ENCODE measurements at places on chromosomes 16 and 17.

DNA sequence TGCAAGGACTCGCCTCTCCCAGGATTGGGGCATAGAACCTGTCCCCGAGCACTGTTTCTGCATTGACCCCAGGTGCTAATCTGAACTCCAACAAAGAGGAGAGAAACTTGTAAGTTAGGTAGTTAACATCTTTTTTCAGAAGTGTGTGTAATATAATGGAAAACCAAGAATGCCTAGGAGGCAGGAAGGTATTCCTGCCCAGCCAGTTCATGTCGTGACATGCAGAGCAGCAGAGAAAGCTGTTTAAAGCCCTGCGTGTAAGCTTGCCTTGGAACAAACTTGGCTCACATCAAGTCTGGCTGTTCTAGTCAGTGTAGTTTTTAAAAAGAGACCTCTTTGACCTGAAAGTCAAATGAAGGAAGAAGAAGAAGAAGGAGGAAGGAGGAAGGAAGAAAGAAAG, 2.1 kb upstream of the GNA13 start:
- no peak for DNase-seq

DNA sequence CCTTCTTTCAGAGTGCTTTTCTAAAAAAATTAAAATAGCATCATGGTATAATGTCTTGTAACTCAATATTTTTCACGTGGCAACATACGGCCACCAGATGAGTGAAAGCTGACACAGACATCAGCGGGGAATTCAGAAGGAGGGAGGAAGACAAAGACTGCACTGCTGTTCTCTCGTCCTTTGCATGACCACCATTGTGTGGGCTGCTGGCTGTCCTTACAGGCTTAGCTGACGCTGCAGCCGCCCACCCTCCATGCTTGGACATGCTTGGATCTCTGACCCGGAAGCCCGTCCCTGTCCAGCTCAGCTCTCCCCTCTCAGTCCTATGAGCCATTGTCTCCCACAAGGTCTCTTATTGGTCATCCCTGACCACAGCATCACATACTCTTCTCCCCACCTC, 11.4 kb upstream of the MLYCD start:
- DNase-seq, result no peak

- DNase-seq, result no peak
Observed at GRCh38 chr17:75549246-75550138, 24.0 kb downstream of the LLGL2 start.

DNA sequence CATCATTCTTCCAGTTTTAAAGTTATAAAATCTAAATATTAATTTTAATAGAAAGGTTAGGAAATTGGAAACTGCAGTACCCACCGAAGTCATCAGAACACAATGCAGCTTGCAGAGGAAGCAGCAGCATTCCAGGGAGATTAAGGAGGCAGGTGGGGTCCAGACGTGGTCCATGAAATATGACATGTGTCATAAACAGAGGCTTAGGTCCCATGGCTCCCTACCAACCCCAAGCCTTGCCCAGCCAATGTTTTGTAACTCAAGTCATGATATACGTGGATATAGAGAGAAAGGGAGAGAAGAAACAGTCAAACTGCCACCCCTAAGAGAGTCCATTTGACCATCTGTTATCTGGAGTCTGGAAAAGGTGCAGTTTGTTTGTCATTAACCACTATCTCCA, 670.0 kb downstream of the TOX3 start:
- no peak for DNase-seq

DNA sequence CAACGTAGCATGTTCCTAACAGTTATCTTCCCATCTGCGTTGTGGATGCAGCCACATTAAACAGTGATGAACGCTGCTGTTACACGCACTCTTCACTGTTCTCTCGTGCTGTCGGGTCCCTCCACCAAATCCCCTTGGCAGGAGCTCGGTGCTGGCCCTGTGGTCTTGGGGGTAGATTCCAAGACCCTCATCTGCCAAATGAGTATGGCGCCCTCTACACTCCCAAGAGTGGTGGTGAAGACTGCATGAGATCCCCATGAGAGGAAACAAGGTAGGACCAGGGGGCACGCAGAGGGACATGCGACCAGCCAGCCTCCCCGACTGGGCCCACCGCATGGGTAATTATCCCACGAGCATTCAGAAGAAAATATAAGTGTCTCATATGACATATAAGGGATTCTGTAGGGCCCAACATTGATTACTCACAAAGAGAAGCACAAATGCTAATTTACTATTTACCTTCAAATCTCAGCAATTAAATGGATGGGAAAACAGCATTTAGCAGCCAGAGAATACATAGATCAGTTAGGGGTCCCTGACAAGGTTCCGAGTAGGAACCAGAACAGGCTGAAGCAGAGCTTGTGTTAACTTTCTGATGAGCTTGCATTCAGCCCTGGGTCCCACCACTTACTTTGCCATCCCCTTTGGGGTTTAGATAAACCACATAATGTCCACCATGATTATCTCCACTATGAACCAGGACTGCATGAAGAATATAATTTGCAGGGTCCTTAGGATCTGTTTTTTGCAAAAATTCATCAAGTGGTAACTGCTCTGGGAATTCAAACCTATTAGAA, 23.8 kb downstream of the LITAFD start:
- DNase-seq, result no peak
